NCI-H2171 treated with DMSO at 0.1 percent for 48 hours (cell line): ENCODE measurements at places on chromosomes 12 and 14.

GRCh38 chr14:99316281-99317163 is 44.5 kb upstream of the BCL11B start:
- DNase-seq, result no peak

GRCh38 chr14:65948302-65948701 is 535.8 kb downstream of the FUT8 start:
- no peak for DNase-seq

DNA sequence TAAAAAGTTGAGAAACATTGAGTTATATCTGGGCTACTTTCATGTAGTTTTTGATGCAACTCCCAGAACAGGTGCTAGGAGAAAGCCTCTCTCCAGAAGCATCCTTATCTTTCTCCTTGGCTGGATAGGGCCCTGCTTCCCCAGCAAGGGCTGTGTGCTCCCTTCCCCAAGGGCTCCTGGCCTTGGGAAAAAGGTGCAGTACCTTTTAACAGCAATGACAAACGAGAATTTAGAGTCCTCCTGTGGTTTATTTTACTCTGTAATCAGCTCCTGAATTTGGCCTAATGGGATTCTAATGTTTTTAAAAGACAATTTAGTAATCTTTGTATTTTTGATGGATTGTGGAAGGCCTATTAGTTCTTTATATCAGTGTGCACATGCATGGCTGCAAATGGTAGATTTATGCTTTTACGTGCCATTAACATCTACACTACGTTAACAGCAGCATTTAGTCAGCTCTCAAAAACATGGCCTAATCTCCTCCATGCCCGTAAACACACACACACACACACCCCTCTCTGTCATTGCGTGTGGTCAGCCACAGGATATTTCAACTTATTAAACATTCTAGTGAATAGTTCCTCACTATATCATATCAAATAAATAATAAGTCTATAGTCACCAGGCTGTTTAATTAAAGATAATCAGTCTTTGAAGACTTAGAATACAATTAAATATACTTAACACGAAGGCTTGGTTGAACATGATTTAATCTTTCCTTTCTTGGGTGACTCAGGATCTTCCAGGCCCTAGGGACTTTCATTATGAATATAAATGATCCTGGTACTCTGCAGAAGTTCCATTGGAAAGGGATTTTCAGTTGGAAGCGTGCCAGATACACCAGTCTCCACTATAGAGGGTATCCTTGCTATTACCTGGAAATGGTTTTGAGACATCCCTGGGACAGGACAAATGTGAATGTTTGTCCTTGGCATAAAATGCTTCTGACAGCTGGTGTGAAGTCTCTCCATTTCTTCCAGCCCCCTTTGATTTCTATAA is 181.4 kb upstream of the PWP1 start:
- peak; percentile 6 for DNase-seq

DNA sequence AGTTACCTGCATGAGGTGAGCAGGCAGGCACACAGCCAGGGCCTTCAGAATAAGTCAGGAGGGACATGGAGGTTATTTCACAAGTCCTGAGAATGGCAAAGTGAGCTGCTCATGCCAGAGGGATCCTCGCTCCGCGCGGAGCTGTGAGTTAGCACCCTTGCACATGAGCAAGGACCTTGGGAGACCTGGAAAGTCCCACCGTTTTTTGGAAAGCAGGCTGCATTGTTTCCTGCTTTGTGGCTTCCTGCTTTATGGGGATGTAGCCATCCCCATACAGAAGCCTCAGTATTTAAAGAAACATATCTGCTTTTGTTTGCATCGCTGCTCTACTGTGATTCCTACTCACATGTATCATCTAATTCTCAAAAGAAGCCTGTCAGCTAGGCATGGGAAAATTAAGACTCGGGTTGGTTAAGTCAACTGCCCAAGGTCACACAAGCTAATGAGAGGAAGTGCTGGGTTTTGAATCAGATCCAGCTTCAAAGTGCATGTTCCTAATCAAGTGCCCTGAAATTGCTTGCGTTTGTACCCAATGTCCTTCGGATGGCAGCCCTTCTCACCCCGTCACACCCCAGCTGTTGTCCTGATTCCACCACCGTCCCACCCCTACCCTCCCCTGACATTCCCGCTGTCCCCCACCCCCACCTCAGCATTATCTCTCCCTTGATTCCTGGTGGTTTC is 106.2 kb downstream of the CRACR2A start:
- DNase-seq, result no peak

DNA sequence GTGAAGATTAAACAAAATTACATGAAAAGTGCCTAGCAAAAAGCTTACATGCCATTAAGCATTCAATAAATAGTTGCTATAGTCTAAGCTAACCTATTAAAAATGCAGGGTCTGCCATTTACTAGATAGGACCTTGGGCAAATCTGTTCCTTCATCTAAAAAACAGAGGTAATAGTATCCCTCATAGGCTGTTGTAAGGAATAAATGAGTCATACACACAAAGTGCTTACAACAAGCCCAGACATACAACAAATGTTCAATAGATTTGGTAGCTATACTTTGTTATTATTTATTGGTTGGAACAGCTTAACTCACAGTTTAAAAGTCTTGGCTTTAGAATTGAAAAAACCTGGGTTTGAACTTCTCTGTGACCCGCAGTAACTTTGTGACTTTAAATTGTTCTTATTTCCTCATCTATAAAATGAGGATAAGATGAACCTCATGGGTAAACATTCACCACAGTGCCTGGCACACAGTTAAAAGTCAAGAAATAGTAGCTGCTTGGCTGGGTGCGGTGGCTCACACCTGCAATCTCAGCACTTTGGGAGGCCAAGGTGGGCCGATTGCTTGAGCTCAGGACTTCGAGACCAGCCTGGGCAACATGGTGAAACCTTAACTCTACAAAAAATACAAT is 24.7 kb downstream of the HEATR5A start:
- DNase-seq, result no peak

DNA sequence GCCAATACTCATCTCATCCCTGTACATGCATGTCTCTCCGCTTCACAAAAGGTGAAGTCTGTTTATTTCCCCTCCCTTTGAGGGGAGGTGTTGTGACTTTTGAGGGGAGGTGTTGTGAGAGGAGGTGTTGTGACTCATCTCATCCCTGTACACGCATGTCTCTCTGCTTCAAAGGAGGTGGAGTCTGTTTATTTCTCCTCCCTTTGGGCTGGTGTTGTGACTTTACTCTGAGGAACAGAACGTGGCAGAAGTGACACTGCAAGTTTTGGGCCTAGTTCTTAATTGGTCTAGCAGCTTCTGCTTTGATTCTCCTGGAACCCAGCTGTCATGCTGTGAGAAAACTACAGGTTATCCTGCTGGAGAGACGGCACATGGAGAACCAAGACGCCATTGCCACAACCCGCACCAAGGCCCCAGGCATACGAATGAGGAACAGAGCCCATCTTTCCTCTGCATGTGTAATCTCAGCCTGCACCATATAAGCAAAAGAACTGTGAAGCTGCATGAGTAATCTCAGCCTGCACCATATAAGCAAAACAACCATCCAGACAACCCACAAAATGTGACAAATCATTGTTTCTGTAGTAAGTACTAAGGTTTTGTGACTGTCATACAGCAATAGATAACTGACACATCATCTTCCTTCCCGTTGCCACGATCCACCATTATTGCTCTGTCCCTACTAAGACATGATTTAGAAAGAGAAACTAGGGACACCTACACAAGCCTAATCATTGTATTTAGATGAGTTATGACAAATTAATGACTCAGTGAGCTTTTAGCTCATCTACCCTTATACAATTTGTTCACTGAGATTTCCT is 30.0 kb downstream of the GALNT4 start:
- DNase-seq, result no peak

- DNase-seq, result no peak
Observed at GRCh38 chr12:61810486-61810885, 449.7 kb upstream of the USP15 start.

DNA sequence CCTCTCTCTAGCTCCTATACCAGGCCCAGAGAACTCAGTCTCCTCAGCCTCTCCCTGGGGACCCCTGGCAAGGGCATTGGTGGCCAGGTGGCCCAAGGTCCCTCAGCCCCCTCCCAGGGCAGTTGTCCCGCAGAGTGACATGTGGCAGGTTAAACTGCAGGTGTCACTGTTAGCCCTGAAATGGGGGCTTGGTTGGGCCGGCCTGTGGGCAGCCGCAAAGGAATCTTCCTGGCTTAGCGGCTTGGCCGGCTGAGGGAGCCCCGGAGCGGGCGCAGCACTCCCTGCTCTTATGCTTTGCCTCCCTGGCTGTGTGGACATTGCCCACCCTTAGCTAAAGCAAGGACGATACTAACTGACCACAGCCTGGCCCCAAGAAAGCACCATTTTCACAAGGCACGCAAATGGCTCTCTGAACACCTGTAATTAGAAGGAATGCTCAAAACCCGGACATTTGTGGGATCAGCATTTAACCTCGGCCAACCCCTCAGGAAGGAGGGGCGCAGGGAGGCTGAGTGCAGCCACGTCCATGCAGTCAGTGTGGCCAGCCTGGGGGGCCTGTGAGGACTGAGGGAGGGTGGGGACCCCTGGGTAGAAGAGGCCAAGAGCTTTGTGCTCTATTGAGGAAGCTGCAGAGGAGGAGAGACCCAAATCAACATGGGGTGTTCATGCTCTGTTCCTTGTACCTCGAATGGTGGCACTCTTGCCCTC is 82.2 kb downstream of the PAPOLA start:
- DNase-seq, result peak; percentile 11

- no peak for DNase-seq
Observed at GRCh38 chr12:3670083-3670620, 82.8 kb downstream of the CRACR2A start.

GRCh38 chr12:3805077-3805476 is 52.2 kb upstream of the CRACR2A start:
- no peak for DNase-seq

GRCh38 chr14:61469781-61470180 is 148.4 kb downstream of the PRKCH start:
- DNase-seq, result peak; percentile 72

- DNase-seq, result peak; percentile 77
Observed at GRCh38 chr12:92987362-92987761, 58.3 kb upstream of the EEA1 start.

DNA sequence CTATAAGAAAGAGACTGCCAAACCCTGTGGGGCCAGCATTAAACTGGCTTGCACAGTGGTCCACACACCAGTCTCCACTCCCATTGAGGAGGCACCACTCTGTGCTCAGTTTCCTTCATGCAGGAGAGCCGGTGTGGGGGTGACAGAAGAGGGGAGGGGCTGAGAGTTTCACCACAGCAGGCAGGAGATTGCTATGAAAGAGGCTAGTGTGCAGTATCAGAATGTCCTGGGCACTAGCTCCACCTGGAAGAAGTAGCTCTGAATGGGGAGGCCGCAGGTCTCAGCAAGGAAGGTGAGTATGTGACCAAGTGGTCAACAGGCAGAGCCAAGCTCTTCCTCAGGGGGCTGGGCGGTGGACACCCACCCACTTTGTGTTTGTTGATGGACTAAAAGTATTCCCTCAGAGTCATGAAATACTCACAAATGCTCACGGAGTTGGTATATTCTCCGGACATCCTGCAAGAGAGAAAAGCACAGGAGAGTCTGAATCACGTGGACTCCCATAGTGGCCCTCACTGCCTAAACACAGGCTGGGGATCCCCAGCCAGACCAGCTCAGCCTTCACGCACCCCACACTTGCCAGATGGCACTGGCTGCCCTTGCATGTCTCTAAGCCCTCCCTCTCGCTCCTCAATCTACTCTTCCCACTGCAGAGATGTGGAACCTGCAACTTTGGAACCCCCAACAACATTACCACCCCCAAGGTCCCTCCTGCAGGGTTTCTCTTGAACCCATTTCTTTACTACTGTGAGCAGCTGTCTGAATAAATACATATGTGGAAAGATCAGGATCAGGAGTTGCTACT is 7.8 kb upstream of the KRT72 start:
- DNase-seq, result no peak

DNA sequence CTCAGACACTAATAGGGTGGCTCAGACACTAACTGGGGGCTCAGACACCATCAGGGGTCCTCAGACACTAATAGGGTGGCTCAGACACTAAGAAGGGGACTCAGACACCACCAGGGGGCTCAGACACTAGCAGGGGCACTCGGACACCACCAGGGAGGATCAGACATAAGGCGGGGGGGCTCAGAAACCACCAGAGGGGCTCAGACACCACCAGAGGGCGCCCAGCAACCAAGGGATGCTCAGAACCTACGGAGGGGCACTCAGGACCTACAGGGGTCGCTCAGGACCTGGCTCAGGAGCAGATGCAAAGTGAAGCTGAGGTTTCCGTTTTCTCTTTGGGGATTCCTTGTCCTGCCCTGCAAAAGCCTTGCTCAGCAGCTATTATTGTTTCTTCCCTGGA is 448.5 kb downstream of the TMEM121 start:
- DNase-seq, result peak; percentile 44
